Mucosa of gallbladder (tissue), 1 donor: ENCODE measurements at places on chromosomes 12 and 14. TPM values are rescaled to one million over a fixed set of nuclear protein-coding genes. Genes with fewer than 3 reads are reported as not detected.

- no peak for DNase-seq
Measured at GRCh38 chr14:61279082-61279481, 2.1 kb downstream of the TMEM30B start.

DNA sequence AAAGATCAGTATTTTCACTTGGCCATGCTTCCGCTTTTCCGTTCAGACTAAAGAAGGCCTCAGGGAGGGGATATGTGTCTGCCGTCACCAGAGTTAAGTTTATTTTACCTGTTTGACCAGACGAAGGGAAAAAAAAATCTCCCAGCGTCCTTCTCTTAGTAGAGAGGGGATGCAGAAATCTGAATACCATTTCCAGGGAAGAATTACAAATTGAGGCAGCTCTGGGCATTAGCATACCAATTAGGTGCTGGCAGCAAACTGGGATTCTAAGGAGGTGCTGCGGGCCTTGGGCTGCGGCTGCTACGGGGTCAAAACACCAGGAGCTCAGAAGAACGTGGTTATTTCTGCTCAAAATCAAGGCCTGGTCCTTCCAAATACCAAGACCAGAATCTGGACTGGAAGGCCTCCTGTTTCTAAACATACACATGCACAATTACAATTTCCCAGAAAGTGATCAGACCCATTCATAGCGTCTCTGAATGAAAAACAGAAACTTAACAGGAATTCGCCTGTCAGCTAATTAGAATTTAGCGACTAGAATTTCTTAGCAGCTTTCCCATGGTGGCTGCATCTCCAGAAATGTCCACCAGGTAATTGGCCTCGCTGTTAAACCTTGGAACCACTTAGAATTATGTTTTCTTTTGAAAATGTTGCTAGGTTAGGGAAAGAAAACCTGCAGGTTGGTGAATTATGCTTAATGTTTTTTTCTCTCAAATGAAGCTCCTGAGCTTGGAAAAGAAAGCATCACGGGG is 617.0 kb downstream of the VRK1 start:
- no peak for DNase-seq

DNA sequence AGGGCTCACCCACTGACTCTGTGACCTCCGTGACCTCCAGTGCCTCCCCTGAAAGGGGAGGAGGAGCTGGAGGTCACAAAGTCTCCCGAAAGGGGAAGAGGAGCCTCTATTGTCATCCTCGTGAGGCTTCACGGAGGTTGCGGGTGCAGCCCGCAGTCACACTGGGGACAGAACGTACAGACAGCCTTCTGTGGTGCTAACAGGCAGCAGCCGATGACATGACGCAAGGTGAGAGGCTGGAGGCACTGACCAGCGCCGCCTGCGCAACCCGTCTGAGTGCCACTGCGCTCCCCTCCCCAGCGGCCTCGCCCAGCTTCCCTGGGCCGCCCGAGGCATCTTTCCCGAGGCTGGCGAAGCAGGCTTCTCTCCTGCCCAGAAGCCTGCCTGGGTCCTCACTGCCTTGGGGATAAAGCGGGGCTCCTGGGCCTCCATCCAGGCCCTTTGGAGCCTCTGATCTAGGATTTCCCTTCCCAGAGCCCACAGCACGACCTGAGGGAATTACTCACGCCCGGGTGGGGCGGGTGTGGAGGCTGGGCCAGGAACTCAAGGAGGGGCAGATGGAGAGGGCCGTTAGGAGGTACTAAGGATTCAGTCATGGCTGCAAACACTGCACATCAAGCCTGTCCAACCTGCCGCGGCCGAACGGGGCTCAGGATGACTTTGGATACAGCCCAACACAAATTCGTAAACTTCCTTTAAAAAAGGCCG is 12.3 kb upstream of the LBHD2 start:
- no peak for DNase-seq

DNA sequence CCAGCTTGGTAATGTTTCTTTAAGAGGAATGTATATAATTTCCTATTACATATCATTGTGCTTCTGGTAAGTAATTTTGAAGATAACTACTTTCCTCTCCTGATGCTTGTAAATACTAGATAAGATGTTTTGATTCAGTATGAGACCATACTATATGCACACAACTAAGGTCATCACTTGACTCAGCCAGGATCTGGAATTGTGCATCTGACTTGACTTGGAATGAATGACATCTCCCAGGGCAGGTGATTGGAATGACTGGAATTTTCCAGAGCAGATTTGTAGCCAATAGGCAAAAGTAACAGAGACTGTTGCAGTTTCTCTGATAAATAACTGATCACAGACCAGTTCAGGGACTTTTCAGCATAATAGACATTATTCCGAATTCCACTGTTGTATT is 11.1 kb downstream of the BEST3 start:
- no peak for DNase-seq

PFDN5 gene
- 420 TPM for total RNA-seq

- DNase-seq: no peak
Measured at GRCh38 chr12:121288158-121288845, 8.2 kb downstream of the CAMKK2 start.

- DNase-seq: no peak
Measured at GRCh38 chr12:47709237-47709636, 3.4 kb upstream of the RPAP3 start.

LRRK2 gene
- 28.7 TPM for total RNA-seq

DNA sequence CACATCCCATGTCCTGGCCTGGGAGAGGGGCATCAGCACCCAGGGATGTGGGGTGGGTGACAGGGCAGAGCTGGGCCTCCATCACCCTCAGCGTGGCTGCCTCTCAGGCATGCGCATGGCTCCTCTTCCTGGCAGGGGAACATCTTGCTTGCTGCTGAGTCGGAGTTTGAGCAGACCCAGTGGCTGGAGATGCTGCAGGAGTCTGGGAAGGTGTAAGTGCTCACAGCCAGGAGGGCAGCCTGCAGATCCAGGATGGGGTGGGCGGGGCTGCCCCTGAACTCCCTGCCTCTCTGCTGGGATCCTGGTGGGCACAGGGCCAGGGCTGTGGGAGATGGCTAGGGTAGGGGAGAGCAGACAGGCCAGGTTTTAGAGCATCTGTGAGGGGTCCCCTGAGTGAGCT is 16.2 kb downstream of the PLEKHD1 start:
- DNase-seq: no peak

SVOP gene
- 0.03 TPM for total RNA-seq

ABCD4 gene
- total RNA-seq: 59.4 TPM

OAS2 gene
- 5.8 TPM for total RNA-seq

ASCL1 gene
- not detected for total RNA-seq

GRCh38 chr12:107094183-107094448 is 767 bp upstream of the CRY1 start:
- DNase-seq: no peak

DNA sequence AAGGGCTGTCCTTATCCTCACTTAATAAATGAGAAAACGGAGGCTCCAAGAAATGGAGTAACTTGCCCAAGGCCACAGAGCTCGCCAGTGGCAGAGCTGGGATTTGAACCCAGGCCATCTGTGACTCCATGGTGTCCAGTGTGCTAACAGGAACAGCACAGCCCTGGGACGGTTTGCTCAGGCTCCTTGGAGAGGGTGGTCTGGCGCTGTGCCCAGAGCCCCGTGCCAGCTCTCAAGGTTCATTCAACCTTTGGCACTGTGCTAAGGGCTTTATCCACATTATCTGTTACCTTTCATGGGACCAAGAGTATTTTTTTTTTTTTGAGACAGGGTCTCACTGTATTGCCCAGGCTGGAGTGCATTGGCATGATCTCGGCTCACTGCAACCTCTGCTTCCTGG is 8.1 kb downstream of the DAO start:
- no peak for DNase-seq

MNAT1 gene
- total RNA-seq: 26.1 TPM

DNA sequence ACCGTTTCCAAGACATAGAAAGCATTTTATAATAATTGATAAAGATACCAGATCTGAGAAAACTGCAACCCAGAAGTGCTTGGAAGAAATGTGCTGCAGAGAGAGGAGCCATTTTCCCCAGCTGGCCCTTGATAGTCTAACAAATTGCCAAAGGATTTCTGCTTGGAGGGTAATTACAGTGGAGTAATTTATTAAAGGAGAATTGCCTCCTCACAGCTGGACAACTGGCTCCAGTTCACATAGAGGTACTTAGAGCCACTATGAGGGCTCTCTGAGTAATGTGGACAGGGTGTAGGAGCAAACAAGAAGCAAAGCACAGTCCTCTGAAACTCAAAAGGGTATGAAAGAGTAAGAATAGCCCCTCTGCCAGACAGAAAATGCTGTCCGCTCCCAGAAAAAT is 335.6 kb downstream of the SYT1 start:
- no peak for DNase-seq

- no peak for DNase-seq
Measured at GRCh38 chr14:30337456-30337855, 221.5 kb upstream of the G2E3 start.

- DNase-seq: no peak
Measured at GRCh38 chr12:68115281-68115680, 44.3 kb downstream of the IFNG start.

EXOC5 gene
- total RNA-seq: 49.5 TPM

SIX6 gene
- total RNA-seq: not detected
